CD4-positive, alpha-beta T cell treated with Interleukin-15 for 1 hour (primary cell): ENCODE measurements at places on chromosomes 1 and 21.
A peak's percentile ranks its signal among the peaks of the same experiment; 100 is the strongest.

GRCh38 chr1:64479874-64480273 is 9.9 kb downstream of the CACHD1 start:
- no peak for DNase-seq

DNA sequence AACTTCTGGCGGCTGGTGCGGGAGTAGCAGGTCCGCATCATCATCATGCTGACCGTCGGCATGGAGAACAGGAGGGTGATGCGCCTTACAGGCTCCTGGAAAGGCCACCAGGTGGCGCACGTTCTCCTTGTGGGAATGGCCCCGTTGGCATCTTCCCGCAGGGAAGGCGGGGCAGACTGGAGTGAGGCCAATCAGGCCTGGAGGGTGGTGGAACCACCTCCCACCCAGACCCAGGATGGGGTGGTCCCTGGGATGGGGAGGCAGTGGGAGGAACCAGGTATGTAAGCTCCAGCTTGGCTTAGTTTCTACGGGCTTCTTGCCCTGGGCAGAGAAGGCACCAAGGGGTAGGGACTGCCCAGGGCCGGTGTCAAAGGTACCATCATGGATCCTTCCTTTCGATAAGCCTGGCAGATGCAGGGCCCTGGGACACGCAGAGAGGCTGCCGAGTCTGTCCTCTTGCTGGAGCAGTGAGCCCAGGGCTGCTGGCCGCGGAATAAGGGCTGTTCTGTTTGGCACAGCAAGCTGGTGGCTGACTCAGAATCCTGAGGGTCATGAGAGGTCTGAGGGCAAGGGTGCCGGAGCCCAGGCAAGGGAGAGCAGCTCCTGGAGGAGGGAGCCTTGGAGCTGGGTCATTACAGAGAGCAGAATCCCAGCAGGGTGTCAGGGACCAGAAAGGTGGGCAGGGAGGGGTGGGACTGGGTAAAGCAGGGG is 8.7 kb upstream of the LGR6 start:
- DNase-seq: peak; percentile 67

DNA sequence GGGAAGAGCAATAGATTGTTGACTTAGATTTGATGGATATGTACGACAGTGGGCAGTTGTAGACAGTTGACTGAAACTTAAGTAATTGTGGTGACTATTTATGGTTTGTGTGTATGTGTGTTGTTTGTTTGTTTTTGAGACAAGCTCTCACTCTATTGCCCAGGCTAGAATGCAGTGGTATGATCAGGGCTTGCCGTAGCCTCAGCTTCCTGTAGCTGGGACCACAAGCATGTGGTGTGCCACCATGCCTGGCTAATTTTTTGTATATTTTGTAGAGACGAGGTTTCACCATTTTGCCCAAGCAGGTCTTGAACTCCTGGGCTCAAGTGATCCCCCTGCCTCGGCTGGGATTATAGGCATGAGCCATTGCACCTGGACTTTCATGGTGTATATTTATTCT is 9.8 kb downstream of the SDHC start:
- no peak for DNase-seq

DNA sequence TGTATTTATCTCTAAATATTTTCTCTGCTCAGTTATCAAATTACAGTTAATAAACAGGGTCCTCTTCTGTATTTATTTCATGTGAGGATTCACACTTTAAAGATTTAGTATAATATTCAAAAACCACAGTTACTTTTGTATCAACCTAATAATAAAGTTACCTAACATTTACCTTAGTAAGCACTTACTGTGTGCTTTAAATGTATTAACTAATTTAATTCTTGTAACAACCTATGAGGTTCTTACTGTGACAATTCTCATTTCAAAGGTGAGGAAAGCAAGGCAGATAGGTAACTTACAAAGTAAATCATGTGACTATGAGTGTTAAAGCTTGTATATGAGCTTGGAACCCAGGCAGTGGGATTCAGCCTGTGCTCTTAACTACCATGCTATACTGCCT is 30.2 kb downstream of the DNAH14 start:
- no peak for DNase-seq

- DNase-seq: peak; percentile 82
Observed at GRCh38 chr1:31939484-31940329, 1.5 kb upstream of the PTP4A2 start.

DNA sequence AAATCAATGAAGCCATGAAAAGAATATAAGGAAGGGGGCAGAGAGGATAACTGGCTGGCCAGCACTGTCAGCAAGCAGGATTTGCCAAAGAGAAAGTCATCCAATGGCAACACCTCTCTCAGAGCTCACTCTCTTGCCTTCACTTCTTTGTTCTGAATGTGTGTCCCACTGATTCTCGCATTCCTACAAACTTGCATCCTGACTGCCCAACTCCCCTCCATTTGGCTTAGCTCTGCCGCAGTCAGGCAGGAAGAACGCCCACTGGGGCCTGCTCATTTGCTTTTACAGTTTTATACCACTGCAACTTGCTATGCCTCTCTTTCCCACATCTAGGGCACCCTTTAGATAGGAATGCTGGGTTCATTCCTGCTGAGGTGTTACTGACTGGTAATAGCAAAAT is 364.2 kb upstream of the ST6GALNAC5 start:
- DNase-seq: no peak

DNA sequence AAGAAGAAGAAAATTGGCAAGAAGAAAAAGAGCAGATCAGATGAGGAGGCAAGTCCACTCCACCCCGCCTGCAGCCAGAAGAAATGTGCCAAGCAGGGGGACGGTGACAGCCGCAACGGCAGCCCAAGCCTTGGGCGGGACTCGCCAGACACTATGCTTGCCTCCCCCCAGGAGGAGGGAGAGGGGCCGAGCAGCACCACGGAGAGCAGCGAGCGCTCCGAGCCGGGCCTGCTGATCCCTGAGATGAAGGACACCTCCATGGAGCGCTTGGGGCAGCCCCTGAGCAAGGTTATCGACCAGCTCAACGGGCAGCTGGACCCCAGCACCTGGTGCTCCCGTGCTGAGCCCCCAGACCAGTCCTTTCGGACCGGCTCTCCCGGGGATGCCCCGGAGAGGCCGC is 9.0 kb upstream of the SLC25A34 start:
- no peak for DNase-seq

DNA sequence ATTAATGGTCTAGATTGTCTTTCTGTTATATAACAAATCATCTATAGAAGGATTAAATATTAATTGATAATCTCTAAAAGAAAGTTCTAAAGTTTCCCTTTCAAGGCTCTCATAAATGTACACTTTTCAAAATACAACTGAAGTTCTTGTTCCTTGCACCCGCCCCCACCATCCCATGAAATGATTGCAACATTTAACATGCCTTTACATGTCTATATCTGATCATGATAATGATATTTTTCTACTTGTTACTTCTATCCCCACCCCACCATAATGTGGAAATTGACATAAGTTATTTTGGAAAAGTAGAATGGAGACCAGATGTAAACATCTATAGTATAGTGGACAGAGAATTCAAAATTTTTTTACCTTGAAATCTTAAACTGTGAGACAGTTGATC is 186.6 kb downstream of the NTNG1 start:
- DNase-seq: no peak

DNA sequence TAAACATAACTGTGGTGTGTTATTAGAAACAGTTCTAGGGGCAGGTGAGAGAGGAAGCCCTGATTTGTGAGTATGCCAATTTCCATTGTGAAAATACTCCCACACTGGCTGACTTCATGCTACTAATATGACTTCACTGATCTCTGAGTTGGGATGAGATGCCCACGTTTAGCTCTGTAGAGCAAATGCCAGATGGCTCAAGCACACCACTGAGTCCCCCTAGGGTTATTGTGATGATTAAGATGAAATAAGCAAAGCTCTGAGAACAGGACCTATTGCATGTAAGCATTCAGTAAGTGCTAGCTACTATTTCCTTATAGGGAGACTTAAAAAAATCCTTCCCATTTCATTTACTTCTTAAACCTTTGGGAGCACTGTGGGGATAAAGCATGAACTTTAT is 117.6 kb downstream of the CENPF start:
- no peak for DNase-seq

DNA sequence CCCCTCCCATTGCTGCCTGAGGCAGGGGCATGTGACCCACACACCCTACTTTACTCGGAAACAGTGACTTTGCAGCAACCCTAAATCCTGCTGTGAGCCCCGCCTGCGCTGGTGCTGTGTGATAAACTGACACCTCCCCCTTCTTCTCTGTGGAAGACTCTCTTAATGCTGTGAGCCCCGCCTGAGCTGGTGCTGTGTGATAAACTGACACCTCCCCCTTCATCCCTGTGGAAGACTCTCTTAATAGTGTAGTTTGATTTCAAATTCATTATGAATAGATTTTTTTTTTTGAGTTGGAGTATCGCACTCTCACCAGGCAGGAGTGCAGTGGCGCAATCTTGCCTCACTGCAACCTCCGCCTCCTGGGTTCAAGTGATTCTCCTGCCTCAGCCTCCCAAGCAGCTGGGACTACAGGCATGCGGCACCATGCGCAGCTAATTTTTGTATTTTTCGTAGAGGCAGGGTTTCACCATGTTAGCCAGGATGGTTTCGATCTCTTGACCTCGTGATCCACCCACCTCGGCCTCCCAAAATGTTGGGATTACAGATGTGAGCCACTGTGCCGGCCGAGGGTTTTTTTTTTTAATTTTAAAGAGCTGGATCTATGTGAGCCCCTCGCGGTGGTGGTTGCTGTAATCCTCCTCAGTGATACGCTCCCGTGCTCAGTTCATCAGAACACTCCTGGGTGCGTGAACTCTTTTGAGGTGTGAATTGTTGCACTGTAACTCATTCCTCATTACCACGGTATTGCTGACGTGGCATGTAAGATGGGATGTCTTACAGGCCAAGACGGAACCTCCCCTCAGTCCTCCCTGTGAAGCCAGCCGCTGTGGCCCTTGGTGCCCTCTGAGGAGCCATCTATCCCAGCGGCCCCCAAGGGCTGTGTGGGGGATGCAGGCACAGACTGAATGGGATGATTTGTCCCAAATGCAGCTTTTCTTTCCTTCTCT is 60.3 kb downstream of the GALNT2 start:
- DNase-seq: peak; percentile 43

DNA sequence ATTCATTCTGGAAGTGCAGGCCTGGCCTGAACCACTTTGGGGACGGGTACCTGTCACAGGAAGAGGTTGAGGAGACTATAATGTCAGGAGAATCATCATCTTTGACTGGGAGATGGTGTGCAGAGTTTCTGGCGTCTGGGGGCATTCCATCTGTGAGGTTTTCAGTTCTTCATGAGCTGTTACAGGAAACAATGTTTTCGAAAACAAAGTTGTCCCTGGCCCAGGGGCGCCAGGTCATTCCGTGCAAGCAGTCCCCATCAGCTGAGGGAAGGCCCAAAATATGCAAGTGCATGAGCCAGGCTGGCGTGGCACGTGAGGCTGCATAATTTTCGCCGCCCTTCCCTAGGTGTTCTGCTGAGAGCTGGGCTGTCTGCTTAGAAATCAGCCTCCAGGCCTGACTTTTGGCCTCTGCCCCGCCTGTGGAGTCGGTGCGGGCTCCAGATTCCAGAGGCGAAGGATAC is 68.4 kb upstream of the ATP5PO start:
- no peak for DNase-seq

GRCh38 chr1:21262293-21263051 is 27.8 kb downstream of the ECE1 start:
- DNase-seq: no peak

GRCh38 chr1:44283524-44284173 is 70.4 kb downstream of the DMAP1 start:
- no peak for DNase-seq
